Ovary (tissue), 10 donors: ENCODE measurements at places on chromosomes 13 and 19. TPM values are rescaled to one million over a fixed set of nuclear protein-coding genes. Genes with fewer than 3 reads are reported as not detected.

ADGRL1 gene
- 36.8 TPM for total RNA-seq

EIF3K gene
- 267 TPM for total RNA-seq

PSG1 gene
- not detected for total RNA-seq

- H3K27ac ChIP-seq, result peak overlapping the region; percentile 81
- H3K36me3 ChIP-seq, result no peaks in the 10 kb centered on the region
- H3K4me3 ChIP-seq, result no peak overlapping the region
- no peaks in the 10 kb centered on the region for H3K27me3 ChIP-seq
- DNase-seq, result peak; percentile 79
- H3K4me1 ChIP-seq, result peaks cover 23% of the 10 kb centered on the region
Measured at GRCh38 chr13:30865123-30866049, 40.7 kb upstream of the MEDAG start.

DNA sequence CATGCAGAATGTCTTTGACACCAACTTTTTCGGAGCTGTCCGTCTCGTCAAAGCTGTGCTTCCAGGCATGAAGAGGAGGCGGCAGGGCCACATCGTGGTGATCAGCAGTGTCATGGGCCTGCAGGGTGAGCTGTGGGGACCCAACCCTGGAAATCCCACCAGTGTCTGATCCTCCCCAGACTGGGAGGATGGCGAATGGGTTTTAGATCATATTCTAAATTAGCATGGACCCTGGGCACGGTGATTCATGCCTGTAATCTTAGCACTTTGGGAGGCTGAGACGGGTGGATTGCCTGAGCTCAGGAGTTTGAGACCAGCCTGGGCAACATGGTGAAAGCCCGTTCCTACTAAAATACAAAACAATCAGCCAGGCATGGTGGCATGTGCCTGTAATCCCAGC lies 5.5 kb downstream of the RDH8 start:
- no peaks in the 10 kb centered on the region for H3K27me3 ChIP-seq
- no peak for DNase-seq
- H3K36me3 ChIP-seq, result no peaks in the 10 kb centered on the region
- no peaks in the 10 kb centered on the region for H3K4me1 ChIP-seq
- no peak overlapping the region for H3K4me3 ChIP-seq

DNA sequence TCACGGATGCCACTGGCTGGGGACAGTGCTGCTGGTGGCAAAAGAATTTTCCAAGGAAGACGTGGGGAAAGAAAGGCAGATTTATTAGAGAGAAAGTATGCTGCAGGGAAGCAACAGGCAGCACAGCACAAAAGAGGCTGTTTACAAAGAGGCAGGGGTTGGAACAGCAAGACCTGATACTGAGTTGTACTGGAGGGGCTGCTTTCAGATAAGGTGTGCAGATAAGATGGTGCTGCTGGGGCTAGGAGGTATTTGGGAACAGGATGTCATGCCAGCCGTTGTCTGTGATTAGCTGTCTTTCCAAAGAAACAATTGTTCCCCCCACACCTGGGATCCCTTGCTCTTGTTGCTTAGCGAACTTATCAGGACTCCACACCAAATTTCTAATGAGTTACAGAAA lies 2023.3 kb upstream of the PCDH20 start:
- no peaks in the 10 kb centered on the region for H3K4me1 ChIP-seq
- no peak overlapping the region for H3K4me3 ChIP-seq
- DNase-seq, result no peak
- H3K27me3 ChIP-seq, result no peaks in the 10 kb centered on the region
- no peak overlapping the region for H3K27ac ChIP-seq
- H3K36me3 ChIP-seq, result no peaks in the 10 kb centered on the region
